ENCODE measurements at places on chromosomes 7 and 10.

DNA sequence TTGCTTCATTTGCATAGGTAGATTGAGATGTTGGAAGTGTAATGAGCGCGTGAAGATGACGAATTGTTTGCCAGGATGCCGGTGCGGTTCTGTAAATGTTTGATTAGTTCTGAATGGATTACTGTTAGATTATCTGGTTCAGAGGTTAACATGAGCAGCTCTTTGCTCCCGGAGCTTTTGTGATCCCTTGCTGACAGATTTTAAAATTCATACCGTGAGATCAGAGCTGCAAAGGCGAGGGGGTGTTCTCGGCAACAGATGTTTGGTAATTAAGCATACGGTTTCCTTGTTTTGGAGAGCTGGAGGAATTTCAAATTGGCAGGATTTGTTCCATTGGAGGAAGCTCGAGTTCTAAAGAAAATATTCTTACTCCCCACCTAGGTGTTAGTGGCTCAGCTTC lies 237.8 kb upstream of the GPR26 start:
- no peak for DNase-seq

DNA sequence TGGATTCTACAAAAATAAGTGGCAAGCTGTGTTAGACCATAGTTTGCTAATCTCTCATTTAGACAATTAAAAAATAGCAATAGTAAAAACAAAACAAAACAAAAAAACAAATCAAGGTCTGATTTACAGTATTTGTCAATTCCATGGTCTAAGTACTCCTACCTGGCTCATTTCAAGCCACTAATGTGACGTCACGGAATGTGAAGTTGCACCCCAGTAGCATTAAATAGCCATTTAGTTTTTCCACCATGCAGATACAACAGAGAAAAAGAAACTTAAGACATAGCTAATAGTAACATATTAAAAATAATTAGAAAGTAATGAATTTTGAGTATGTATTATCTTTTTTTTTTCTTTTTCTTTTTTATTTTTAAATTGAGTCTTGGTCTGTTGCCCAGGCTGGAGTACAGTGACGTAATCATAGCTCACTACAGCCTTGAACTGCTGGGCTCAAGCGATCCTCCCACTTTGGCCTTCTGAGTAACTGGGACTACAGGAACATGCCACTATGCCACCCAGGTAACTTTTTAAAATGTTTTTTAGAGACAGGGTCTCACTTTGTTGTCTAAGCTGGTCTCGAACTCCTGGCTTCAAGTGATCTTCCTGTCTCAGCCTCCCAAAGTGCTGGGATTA lies 101.2 kb downstream of the MKX start:
- DNase-seq = no peak

DNA sequence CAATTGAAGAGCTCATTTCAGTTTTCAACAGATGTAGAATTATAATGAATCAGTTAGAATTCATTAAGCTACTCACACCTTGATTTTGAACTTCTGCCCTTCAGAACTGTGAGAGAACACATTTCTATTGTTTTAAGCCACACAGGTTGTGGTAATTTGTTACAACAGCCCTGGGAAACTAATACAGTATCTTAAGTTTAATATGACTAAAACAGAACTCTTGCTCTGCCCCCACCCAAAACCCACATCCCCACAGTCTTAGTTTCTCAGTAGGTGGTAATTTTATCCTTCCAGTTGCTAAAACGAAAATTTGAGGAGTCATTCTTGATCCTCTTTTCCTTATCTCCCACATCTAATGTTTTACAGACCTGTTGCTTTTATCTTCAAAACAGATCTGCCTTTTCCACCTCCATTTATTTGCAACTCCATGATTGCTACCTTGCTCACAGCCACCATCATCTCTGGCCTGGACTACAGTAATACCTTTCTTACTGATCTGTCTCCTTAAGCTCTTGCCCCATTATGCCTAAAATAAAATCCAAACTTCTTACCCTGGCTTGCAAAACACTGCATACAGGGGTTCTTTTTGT lies 72.8 kb upstream of the NXPH1 start:
- DNase-seq = no peak

GRCh38 chr10:130234171-130234965 lies 98.2 kb downstream of the GLRX3 start:
- no peak for DNase-seq

DNA sequence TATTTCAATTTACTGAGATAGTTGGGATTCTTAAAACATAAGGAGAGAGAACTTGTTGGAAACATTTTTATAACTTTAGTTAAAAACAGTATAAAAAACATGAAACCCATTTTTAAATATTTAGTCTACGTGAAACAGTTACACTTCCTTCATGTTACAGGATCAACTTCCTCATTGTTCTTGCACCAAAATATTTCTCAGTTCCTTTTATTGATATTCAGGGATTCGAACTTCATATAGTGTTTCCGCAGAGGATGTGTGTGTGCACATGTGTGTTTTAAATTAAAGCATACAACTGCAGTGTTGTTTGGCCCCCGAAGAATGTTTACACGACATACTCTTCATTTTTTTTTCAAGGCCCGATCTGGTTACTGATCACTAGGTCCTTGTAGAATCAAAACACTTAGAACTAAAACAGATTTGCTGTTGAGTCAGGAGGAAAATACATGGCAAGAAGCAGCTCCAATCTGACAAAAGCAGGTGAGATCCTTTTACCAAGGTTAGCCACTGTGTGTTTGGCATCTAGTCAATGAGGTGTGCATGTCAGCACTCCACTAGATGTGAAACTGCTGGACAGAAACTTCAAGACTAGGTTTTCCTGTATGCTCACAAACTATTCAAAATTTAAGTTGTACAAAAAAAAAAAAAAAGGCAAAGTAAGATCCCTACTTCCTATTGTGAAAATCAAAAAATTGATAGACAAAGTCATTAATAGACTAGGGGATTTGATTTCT lies 60.4 kb downstream of the INSYN2A start:
- no peak for DNase-seq

- peak; percentile 6 for DNase-seq
Observed at GRCh38 chr10:27745732-27746396, at the start of gene MKX. MKX (minus strand) TSS chr10:27745819; CDS start chr10:27743415, 2,404 bp downstream.

All from activated CD4-positive, alpha-beta T cell treated with anti-CD3 and anti-CD28 coated beads, Interleukin-2, amount 50 U/mL, for 24 hours (primary cell).